ENCODE measurements at places on chromosomes 7 and 10.

GRCh38 chr7:16646472-16647072 lies 591 bp downstream of the BZW2 start:
- peak; percentile 37 for DNase-seq

DNA sequence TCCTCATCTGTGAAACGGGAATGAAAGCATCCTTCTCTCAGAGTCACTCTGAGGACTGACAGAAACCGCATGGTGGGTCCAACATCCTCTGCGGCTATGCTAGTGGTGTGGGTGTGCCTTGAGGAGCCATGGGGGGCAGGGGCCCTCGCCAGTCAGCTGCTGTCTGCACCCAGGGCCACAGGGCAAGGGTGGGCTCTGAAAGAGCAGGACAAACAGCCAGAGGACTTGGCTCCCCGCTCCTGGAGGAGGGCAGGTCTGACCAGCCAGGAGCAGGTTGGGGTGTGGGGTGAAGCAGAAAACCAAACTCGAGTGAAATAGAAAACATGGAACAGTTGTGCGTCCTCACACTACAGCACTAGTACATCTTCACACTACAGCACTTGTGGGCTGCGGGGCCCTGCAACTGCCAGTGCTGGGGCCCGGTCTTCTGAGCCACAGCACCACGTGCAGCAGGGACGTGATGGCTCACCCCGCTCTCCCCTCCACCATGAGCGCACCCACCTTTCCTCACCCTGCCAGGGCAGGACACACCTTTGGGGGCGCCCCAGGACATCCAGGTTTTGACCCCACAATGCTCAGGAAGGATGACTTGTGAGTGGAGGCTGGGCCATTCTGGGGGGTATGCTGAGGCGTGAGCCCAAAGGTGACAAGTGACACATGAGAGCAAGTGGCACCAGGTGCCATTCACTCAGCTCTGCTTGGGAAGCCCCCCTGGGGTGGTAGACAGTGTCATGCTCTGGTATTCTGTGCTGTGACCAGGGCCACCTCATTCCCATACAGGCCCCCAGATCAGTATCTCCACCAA lies 96.1 kb upstream of the RET start:
- no peak for DNase-seq

DNA sequence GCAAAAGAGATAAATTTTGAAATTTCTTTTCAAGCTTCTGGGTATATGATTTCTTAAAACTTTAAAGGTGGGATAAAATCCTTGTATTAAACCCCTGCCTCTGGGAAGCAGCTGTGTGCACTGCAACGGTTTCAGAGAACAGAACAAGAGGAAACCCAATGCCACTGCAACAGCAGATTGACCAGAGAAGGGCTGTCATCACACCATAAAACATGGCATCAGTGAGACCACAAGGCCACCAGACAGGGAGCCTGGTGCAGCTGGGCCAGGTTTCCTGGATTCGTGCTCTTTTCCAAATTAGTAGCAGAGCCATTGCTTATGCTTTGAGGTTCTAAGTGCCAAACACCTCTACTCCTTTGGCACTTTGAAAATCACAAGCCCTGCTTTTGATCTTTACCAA lies 152.4 kb downstream of the PRPF18 start:
- DNase-seq, result no peak

GRCh38 chr7:2403718-2404648 lies 572 bp downstream of the CHST12 start:
- DNase-seq, result peak; percentile 64

DNA sequence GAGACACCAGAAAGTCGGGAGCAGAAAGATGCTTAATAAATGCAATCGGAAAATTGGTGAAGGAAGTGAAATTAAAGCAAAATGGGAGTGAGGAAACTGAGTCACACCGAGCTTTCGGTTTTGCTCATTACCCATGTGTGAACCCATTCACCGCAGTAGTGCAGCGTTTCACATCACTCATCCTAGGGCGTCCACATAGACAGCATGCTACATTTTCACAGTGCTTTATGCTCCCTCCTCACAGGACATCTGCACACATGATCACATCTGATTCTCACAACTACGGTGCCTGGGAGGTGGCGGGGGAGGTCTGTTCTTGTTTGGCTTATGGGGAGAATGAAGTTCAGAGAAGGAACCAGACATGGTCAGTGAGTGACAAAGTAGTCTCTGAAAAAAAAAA lies 36.6 kb upstream of the ATP6V0A4 start:
- no peak for DNase-seq

- DNase-seq, result no peak
Observed at GRCh38 chr7:45920502-45921380, at the start of gene IGFBP3. TSS of gene IGFBP3 (minus strand) at chr7:45921272. CDS start at chr7:45921140, 132 bp downstream.

- DNase-seq, result no peak
Observed at GRCh38 chr10:52056291-52056690, 257.8 kb upstream of the DKK1 start.

DNA sequence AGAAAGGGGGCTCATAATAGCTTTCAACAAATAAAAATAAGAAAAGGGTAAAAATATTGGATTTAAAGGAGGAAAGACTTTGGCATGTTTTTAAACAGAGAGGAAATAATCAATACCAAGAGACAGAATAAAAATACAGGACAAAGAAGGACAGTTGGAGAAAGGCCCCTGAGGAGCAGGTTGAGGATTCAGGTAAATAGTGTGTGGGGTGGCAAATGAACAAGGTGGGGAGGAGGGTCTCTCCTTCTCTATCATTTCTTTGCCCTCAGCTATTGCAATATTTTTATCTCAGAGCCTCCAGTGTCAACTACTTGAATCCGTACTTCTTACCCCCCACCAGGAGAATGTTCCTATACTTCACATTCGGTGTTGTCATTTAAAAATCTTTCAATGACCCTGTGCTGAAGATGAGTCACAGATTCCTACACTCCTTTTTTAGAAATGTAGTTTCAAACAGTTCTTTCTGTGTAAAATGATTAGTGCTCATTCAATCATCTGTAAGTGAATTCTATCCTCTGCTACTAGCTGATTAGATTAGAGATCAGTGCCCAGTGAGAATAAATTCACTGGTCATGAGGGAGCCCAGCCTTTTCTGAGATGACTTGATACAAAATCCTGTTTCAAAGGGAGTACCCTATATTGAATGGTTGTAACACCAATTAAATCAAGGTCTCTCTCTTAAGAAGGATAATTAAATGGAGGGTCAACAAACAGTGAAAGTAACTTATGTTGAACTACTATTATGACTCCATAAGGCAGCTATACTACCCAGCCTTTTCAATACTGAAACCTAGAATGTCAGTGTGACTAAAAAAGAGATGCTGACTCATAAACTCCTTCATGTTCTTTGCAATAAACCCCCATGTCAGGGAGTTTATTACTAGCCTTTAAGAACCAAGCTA lies 50.4 kb upstream of the WNT16 start:
- peak; percentile 79 for DNase-seq

GRCh38 chr10:32059472-32059871 lies 3.2 kb upstream of the KIF5B start:
- DNase-seq, result no peak

- no peak for DNase-seq
Observed at GRCh38 chr7:102830197-102830596, 81.4 kb downstream of the FAM185A start.

GRCh38 chr10:24488631-24489030 lies 235.1 kb downstream of the ARHGAP21 start:
- no peak for DNase-seq

- no peak for DNase-seq
Observed at GRCh38 chr7:127654404-127655394, 2.7 kb downstream of the SND1 start.

DNA sequence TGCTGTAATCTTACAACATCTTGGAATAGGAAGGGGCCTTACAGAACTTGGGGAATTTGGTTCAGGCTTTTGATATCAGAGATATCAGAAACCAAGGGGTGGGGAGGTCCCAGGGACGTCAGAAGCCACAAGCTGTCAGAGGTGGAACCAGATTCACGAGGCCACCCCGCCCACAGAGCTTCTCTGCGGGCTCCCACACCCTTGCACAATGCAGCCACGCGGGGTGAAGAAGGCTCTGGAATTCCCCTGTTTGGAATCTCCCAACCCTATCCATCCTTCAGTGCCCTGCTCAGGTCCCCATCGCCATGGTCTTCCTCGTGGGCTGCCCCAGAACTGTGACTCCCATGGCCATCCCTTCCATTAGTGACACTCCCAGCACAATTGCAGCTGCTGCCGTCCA lies 247.1 kb upstream of the SHH start:
- DNase-seq, result no peak
